ENCODE measurements at places on chromosomes 6 and 20. TPM values are rescaled to one million over a fixed set of nuclear protein-coding genes. Genes with fewer than 3 reads are reported as not detected.

BCAS4 gene
- 127 TPM for polyA plus RNA-seq

LINC00237 gene
- polyA plus RNA-seq = not detected

PPIL6 gene
- polyA plus RNA-seq = 0.17 TPM

DNA sequence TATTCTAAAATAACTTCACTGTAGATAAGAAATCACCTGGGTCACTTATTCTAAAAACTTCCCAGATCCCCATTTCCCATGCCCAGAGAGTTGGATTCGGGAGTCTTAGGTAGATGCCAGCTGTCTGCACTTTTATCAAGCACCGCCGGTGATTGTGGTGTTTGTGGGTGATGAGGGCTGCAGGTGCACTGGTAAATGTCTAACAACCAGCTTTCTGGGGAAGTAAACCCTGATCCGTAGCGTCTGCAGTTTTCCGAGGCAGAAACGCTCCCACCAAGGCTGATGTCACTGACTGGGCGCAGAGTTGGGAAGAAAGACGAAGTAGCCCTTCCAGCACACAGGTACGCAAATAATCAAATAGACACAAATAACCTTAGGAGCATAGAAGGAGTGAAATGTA lies 152.2 kb upstream of the KCNG1 start:
- no peaks in the 10 kb centered on the region for H3K27me3 ChIP-seq
- H3K27ac ChIP-seq = no peak overlapping the region
- no peaks in the 10 kb centered on the region for H3K4me1 ChIP-seq
- H3K36me3 ChIP-seq = no peaks in the 10 kb centered on the region
- H3K4me3 ChIP-seq = no peak overlapping the region

- H3K27me3 ChIP-seq = no peaks in the 10 kb centered on the region
- DNase-seq = no peak
- H3K4me3 ChIP-seq = no peak overlapping the region
Measured at GRCh38 chr6:34284563-34285447, 36.0 kb upstream of the SMIM29 start.

GRCh38 chr6:79713701-79714322 lies 82.7 kb downstream of the SH3BGRL2 start:
- no peak for DNase-seq
- no peak overlapping the region for H3K27ac ChIP-seq
- H3K36me3 ChIP-seq = no peaks in the 10 kb centered on the region
- no peak overlapping the region for H3K4me3 ChIP-seq
- no peaks in the 10 kb centered on the region for H3K4me1 ChIP-seq

Measured in GM12878 (cell line).